ENCODE measurements at places on chromosomes 3 and 15. TPM values are rescaled to one million over a fixed set of nuclear protein-coding genes. Genes with fewer than 3 reads are reported as not detected.

- no peak overlapping the region for H3K27ac ChIP-seq
- H3K4me3 ChIP-seq: no peak overlapping the region
- no peak for DNase-seq
- no peaks in the 10 kb centered on the region for H3K36me3 ChIP-seq
These were observed 15.6 kb upstream of the UBE2Q2 start for GRCh38 chr15:75827691-75828090.

- no peak overlapping the region for H3K4me3 ChIP-seq
- no peaks in the 10 kb centered on the region for H3K27me3 ChIP-seq
- no peaks in the 10 kb centered on the region for H3K4me1 ChIP-seq
- no peaks in the 10 kb centered on the region for H3K36me3 ChIP-seq
These were observed 6.6 kb upstream of the MRPS25 start for GRCh38 chr3:15071699-15072098.

- no peaks in the 10 kb centered on the region for H3K4me1 ChIP-seq
- no peak overlapping the region for H3K27ac ChIP-seq
- peaks cover 74% of the 10 kb centered on the region for H3K36me3 ChIP-seq
- H3K4me3 ChIP-seq: no peak overlapping the region
- H3K27me3 ChIP-seq: no peaks in the 10 kb centered on the region
These were observed 14.5 kb downstream of the EMC4 start for GRCh38 chr15:34239151-34239808.

GRCh38 chr3:129313665-129314385, 35.2 kb downstream of the HMCES start:
- H3K27ac ChIP-seq: peak overlapping the region; percentile 96
- peak overlapping the region; percentile 86 for H3K4me3 ChIP-seq
- no peak for DNase-seq

DNA sequence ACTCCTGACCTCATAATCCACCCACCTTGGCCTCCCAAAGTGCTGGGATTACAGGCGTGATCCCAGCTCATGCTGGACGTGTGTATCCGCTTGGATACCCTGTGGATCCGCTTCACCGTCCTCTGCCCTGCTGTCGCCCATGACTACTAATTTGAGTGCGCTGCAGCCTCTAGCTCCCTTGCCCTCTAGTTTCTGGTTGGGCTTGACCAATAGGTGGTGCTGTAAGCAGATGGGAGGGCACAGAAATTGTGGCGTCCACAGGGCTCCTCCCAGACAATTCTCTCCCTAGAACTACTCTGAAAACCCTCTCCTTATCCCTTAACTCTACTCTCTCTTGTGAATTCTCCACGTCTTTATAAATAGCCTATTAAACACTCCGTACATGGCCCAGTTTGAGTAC, 36.2 kb downstream of the ZPLD1 start:
- H3K36me3 ChIP-seq: no peaks in the 10 kb centered on the region
- no peaks in the 10 kb centered on the region for H3K4me1 ChIP-seq
- no peak overlapping the region for H3K4me3 ChIP-seq

Gene TMEM212
- not detected for total RNA-seq

Gene SLTM
- 46.5 TPM for total RNA-seq
